Left lung (tissue), 14 donors: ENCODE measurements at places on chromosomes 16 and 17. TPM values are rescaled to one million over a fixed set of nuclear protein-coding genes. Genes with fewer than 3 reads are reported as not detected.

DNA sequence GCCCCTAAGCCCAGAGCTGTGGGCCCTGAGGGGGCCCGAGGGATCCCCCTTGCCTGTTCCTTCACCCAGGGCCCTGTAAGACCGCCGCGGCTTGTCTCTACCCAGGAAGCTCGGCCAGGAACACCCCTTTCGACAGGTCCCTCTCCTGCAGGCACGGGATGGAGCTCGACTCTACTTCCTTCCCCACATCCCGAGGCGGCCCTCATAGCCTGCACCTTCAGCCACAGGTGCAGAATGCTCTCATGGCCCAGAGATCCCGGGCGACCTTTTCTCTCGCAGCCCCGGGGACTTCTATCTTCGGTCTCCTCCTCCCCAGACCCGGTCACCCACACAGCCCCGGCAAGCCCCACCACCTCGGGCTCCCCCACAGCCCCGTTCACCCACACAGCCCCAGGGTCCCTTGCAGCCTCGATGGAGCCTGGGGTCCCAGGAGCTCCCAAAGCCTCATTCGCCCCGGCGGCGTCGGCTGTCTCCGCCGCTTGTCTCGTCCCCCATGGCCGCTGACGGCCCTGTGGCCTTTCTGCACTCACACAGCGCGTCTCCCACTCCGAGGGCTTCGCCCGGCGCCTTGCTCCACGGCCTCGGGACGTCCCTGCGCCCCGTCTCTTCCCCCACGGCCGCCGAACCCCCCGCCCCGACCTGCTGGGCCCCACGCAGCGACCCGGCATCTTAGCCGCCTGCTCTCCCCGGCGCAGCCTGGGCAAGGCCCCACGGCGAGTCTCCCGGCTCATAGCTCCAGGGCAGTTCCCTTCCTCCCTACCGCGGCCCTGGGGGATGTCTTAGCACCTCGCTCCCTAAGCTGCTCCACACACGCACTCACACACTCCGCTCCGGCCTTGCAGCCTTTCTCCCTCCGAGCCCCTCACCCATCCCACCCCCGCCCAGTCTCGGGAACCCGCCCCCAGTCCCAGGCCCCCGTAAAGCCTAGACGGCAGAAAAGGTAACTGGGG, 650 bp downstream of the KIAA0753 start:
- DNase-seq, result peak; percentile 87

DNA sequence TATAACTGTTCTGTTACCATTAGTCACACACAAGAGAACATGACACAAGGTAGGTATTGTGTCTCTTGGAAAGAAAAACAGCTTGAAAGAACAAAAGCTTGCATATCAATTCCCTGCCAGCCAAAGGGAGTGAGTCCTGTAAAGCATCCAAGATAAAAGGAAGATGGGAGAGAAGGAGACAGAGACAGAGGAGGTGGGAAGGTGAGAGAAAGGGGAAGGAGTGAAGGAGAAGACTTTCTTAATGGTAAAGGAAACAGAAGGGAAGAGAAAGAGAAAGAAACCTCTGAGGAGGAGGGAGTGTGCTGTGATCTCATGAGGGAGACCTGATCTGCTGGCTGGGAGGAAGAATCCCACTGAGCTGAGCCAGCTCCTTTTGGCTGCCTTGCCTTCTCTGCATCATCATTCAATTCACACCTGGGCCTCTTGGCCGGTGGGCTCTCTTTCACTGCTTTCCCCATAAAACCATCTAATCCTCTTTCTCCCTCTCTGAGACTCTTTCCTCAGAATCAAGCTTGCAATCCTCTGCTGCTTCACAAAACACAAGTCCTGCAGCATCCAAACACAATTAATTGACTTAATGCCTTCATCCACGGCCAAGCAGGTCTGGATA, 271.6 kb downstream of the ABCC12 start:
- no peak for DNase-seq

GRCh38 chr16:50741225-50741780, 583 bp upstream of the CYLD start:
- DNase-seq, result no peak

- no peak for DNase-seq
Measured at GRCh38 chr17:73371836-73372235, 60.0 kb upstream of the CDC42EP4 start.

The ATP1B2 gene
- 29.1 TPM for polyA plus RNA-seq

GRCh38 chr17:81193470-81194224, 27.6 kb upstream of the AATK start:
- DNase-seq, result peak; percentile 75

DNA sequence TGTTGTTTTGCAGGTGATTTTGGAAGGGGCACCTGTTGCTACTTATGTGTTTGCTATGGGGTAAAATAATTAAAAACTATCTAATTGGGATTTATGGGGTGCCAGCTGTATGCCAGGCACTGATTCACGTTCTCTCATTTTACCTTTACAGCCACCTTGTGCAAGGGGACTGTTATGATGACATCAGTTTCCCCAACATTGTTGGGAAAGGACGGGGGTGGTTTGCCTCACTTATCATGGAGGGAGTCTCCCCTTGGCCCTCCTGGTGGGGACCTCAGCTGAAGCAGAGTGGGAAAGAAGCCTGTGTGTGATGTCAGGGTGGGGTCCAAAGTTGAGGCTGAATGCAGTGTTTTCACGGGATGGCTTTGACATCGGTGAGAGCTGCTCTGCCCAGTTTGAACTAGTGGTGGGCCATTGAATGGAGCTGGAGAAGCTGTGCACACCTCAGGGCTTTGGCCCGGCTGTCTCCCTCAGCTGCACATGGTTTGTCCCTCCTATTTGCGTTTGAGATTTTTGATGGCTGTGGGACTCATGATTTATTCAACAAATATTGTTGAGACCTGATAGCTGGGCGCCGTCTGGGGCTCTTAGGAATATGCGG, 36.1 kb downstream of the CMIP start:
- no peak for DNase-seq

GRCh38 chr17:39617100-39617445, 9.4 kb upstream of the NEUROD2 start:
- DNase-seq, result no peak

The LITAFD gene
- polyA plus RNA-seq, result 0.27 TPM

GRCh38 chr16:85898521-85899442, at the start of gene IRF8:
TSS of gene IRF8 (plus strand) at chr16:85899162. CDS start at chr16:85903016, 3,854 bp downstream.
- peak; percentile 88 for DNase-seq

- peak; percentile 39 for DNase-seq
Measured at GRCh38 chr17:42518755-42519545, 17.1 kb upstream of the NAGLU start.

GRCh38 chr17:7841915-7842379, 7.9 kb downstream of the KDM6B start:
- peak; percentile 94 for DNase-seq

The KRTAP4-4 gene
- polyA plus RNA-seq, result not detected

GRCh38 chr16:391885-392335, 5.1 kb upstream of the NME4 start:
- peak; percentile 84 for DNase-seq

The PRR11 gene
- polyA plus RNA-seq, result 16.2 TPM

DNA sequence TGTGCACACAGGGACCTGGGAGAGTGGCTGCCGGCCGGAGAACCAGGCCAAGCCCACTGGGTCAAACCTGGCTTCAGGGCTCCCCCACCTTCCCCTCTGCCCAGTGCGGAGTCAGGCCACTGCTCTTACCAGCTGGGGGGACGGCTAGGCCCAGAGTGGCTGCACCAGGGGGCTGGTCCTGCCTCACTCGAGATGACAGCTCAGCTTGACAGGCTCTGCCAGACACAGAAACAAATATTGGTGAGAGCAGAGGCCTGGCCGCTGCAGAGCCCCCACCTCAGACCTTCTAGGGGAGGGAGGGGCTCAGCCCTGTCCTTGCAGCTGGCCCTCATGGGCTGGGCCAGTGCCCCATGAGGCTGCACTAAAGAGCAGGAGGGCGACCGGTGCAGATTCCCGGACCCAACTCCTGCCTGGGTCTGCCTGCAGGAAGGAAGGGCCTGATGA, 4.5 kb downstream of the NUDT16L1 start:
- peak; percentile 75 for DNase-seq

DNA sequence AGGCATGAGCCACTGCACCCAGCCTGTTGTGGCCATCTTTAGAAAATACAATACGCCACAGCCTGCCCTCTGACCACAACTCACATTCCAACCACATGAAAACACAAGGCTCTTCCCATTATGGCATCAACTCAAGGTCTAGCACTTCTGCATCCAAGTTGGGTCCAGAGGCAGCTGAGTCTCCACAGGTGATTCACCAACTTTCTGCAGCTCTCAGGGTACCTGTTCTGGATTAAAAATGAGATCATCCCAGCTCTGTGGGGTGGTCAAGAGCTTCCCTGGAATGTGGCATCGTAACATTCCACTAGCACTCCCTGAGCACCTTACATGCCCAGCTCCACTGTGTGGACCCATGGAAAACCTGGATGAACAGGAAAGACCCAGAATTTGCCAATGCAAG, 9.9 kb upstream of the GUCY2D start:
- DNase-seq, result no peak

GRCh38 chr17:71759422-71760060, 361.3 kb upstream of the SOX9 start:
- no peak for DNase-seq

The CLUH gene
- 27.0 TPM for polyA plus RNA-seq

GRCh38 chr17:2023256-2023655, 1.9 kb downstream of the RTN4RL1 start:
- no peak for DNase-seq

DNA sequence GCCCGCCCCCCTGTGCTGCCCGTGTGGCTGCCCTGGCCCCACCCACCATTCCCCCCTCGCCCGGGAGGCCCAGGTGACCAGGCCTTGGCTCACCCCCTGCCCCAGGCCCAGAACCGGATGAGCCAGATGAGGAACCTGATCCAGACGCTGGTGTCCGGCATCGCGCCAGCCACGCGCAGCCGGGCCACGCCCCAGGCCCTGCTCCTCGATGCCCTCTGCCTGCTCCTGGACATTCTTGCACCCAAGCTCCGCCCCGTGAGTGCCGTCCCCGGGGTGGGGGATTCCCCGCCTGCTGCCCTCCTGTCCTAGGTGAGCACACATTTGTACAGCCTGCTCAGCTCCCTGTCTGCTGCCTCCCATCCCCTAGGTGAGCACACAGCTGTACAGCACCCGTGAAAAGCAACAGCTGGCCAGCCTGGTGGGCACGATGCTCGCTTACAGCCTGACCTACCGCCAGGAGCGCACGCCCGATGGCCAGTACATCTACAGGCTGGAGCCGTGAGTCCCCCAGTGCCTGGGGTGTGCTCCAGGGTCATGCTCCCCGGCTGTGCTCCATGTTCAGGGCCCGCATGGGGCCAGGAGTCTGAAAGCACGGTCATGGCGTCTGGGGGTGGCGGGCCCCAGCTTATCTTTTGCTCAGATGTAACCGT, 4.8 kb downstream of the GNG13 start:
- DNase-seq, result no peak

GRCh38 chr16:86044881-86045590, 146.1 kb downstream of the IRF8 start:
- no peak for DNase-seq

The AFMID gene
- polyA plus RNA-seq, result 50.9 TPM

The MYCBPAP gene
- 5.9 TPM for polyA plus RNA-seq

The NPB gene
- polyA plus RNA-seq, result 1.5 TPM

- no peak for DNase-seq
Measured at GRCh38 chr16:78300469-78300868, 201.0 kb downstream of the WWOX start.

DNA sequence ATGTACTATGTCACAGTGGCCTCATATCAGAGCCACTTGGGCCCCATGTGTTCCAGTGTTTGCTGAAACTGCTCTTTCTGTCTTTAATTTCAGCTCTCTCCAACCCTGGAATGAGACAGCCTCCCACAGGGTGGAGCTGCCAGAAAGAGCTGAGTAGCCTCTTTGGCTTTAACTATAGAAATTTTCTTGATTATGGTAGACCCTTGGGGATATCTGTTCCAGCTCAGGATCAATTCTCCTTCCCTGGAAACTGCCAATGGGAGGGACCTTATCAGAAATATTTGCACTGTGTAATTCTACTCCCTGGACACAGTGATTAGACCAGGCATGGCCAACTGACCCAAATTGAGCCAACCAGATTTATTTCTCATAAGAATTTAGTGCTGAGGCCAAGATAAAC, 39.0 kb upstream of the KDM8 start:
- DNase-seq, result no peak

DNA sequence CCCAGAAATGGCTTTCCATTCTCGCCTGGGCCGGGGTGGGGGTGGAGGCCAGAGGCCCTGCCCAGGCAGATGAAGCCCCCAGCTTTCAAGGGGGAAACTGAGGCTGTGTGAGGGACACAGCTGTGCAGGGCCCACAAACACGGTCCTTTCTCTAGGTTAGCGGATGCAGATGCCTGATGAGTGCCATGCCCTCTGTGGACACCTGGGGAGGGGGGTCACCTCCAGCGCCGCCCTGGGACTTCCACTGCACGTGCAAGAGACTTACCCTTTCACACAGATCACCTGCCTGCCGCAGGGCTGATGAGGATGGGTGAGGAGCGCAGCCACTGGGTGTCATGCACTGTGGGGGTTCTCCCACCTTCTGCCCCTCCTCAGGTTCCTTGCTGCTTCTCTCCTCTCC, 2.6 kb upstream of the ANTKMT start:
- DNase-seq, result no peak

The CHRNE gene
- 0.99 TPM for polyA plus RNA-seq

GRCh38 chr17:78920528-78920927, 4.7 kb downstream of the TIMP2 start:
- no peak for DNase-seq

- no peak for DNase-seq
Measured at GRCh38 chr16:84979516-84979915, 31.8 kb downstream of the ZDHHC7 start.

DNA sequence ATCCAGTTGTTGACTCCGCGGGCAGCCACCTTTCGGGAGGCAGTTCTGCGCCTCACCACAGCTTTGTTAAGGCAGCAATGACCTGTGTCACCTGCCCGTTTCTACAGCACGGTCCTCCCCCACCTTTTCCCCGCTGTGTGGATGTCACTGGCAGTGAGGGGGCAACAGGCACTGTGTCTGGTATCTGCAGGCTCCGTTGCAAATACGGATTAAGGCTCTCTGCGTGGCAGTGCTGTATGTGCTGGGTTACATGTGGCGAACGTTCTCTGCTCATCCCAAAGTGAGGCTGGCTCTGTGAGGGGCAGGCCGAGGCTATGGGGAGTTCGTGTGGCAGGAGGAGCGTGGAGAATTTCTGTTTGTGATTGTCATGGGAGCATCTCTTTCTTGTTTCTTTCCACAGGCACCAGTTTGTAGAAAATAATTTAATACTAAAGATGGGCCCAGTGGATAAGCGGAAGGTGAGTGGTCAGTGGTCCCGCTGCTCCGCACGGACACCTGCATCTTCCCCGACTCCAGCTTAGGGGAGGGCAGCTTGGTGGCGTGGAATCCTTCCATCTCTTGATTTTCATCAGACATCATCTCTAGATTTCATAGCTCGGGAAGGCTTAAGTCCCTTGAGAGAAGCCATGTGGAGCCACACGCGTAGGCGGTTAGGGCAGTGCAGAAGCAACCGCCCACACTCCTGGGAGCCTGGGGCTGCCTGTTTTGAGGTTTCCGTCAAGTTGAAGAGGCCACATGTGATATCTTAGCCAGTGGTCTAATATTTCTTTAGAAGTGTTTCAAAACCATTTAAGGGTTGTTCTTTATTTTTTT, 57.8 kb downstream of the PDPK1 start:
- DNase-seq, result no peak

The DPEP2 gene
- polyA plus RNA-seq, result 3.1 TPM

The JPH3 gene
- 0.86 TPM for polyA plus RNA-seq

The ACSF3 gene
- 33.5 TPM for polyA plus RNA-seq

The TNFRSF17 gene
- not detected for polyA plus RNA-seq

GRCh38 chr16:65038100-65038499, 83.8 kb downstream of the CDH11 start:
- no peak for DNase-seq

The ZDHHC1 gene
- polyA plus RNA-seq, result 16.5 TPM
